ENCODE measurements at places on chromosomes 12 and 14.

DNA sequence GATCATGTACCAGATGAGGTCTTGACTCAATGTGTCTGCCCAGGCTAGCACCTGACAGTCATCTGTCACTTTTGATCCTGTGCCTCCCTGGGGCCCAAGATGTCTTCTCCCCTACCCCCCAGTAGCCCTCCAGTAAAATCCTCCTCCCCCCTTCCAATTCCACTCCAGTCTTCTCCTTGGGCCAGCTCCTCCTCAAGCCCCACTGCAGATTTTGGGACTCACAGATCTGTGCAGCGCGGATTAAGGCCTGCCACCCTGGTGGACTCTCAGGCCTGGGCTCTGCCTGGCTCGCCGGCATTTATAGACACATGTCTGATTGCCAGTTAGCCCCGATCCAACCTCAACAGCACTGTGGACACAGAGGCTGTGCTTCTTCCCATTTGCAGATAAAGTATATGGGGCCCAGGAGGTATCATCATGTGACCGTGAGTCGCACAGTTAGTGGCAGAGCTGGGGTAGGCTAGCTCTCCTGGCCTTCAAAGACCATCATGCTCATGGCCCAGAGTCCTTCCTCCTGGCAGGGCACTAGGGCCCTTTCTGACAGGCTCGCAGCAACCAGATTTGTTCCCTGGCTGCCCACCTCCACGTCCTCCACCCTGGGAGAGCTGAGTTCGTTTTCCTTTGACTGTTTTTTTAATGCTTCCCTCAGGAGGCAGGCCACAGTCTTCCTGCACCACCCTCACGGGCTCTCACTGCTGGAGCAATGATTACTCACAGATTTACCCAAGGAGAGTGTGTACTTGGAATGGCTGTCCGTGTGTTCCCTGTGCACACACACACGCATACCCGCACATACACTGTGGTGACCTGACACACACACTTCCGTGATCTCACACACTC is 98.3 kb upstream of the DIO3 start:
- DNase-seq, result peak; percentile 16

GRCh38 chr12:51817027-51817953 is 31.2 kb downstream of the FIGNL2 start:
- no peak for DNase-seq

- DNase-seq, result no peak
These were observed 89.0 kb upstream of the BCL11B start for GRCh38 chr14:99360774-99361595.

DNA sequence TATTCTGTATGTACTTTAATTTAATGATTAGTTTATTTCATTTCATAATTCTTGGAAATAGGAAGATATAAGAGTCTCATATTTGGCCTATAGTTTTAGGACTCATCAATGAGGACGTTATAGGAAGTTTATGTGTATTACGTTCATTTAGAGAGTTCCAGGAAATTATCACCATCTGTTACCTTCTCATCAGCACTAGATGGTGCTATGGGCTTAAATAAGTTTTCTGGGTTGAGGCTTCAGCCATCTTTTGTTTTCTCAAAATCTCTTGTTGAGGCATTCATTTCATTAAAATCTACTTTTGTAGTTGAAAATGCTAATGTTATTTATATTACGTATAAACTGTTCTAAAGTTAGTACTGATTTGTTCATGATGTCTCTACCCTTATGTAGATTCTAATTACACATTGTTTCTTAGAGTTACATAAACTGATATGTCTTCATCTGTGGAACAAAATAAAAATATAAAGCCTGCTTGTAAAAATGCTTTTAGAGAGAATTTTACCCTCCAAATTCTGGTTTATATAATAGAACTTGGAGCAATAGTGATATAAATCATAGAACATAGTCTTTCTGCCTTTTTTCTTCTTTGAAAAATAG is 89.2 kb downstream of the CFAP54 start:
- DNase-seq, result peak; percentile 77

DNA sequence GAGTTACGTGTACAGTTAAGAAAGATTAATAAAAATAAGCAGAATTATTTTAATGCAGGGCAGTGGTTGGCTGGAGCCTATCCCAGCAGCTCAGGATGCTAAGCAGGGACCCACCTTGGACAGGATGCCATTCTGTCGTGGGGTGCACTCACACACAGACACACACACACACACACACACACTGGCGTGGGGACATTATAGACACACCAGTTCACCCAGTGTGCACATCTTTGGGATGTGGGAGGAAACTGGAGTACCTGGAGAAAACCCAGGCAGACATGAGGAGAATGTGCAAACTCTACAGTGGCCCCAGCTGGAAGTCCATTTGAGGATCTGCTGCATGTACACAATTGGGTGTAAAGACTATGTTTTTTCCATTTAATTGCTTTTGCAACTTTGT is 12.8 kb upstream of the IFI27L2 start:
- no peak for DNase-seq

GRCh38 chr12:71447691-71448132 is 8.1 kb downstream of the LGR5 start:
- DNase-seq, result no peak

DNA sequence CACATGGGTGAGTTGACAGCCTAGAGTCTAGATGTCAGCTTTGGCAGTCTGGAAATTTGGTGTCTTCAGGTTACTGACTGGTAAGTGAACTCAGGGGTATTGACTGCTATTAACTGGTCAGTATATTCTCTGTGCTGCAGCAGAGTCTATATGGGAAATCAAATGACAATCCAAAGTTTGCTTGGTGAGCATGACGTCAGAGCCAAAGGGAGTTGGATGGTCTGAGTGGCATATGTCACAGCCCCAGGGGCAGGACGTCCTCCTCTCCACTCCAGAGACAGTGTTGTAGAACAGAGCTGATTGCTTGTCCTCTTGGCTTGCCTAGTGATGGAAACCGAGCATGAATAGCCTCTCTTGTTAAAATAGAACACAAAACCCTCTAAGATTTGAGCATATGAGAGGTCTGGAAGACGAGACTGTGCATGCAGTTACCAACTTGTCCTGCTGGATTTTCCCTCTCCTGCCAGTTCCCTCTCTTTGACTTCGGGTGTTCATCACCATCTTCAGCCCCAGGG is 3.3 kb upstream of the TBC1D30 start:
- DNase-seq, result no peak

- peak; percentile 16 for DNase-seq
These were observed 1.6 kb downstream of the RFX4 start for GRCh38 chr12:106584104-106585064.

- peak; percentile 78 for DNase-seq
These were observed 767 bp upstream of the TCP11L2 start for GRCh38 chr12:106301611-106302321.

- DNase-seq, result no peak
These were observed 452.4 kb upstream of the SEL1L start for GRCh38 chr14:81986005-81986404.

- DNase-seq, result no peak
These were observed 258.6 kb downstream of the ZFP36L1 start for GRCh38 chr14:68534276-68534675.

- no peak for DNase-seq
These were observed 98.1 kb downstream of the NCOR2 start for GRCh38 chr12:124469193-124469888.

DNA sequence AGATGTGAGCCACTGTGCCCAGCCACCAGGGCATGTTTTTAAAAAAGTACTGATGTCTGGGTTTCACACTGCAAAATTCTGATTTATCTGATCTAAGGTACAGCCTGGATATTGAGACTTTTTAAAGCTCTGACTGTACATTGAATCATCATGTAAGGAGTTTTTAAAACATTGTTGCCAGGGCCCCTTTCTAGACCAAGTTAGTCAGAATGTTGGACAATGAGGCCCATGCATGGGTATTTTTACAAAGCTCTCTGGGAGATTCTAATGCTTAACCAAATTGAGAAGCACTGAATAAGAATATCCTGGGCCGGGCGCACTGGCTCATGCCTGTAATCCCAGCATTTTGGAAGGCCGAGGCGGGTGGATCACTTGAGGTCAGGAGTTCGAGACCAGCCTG is 16.7 kb downstream of the TMEM19 start:
- DNase-seq, result no peak

- no peak for DNase-seq
These were observed 81.0 kb downstream of the ADGRD1 start for GRCh38 chr12:131034631-131035244.

DNA sequence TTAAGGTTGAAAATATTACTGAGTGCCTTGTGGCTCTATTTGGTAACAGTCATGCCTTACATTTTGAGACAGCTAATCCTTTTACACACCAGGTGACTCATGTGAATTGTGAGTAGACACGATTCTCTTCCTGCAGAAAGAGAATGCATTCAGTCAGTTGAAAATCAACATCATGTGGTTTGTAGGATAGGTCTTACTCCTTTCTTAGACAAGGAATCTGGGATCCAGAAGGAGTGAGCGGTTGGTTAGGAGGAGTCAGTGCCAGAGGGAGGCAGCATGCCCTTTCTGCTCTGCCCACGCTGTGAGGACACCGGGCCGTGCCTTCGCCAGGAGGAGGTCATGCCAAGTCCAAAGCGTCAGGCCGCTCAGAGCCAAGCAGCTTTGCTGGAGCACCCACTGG is 47.6 kb downstream of the TRAF3 start:
- peak; percentile 49 for DNase-seq

GRCh38 chr12:47941871-47942613 is 21.4 kb upstream of the TMEM106C start:
- peak; percentile 11 for DNase-seq

DNA sequence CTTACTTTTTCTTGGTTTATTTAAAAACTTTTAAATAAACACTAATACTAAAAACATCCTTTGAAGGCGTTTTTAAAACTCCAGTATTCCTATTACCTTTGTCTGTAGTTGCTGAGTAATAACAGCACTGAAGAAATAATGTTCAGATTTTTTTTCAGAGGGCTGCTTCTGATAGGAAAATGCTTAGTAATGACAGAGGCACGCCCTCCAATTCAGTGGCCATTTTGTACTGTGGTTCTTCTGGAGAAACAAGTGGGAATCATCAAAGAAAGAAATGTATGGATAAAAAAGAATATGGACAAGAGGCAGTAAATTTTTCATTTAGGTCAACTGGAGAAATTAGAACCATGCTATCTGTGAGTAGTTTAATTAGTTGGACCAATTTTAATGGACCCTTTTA is 13.6 kb downstream of the VEZT start:
- DNase-seq, result peak; percentile 82

DNA sequence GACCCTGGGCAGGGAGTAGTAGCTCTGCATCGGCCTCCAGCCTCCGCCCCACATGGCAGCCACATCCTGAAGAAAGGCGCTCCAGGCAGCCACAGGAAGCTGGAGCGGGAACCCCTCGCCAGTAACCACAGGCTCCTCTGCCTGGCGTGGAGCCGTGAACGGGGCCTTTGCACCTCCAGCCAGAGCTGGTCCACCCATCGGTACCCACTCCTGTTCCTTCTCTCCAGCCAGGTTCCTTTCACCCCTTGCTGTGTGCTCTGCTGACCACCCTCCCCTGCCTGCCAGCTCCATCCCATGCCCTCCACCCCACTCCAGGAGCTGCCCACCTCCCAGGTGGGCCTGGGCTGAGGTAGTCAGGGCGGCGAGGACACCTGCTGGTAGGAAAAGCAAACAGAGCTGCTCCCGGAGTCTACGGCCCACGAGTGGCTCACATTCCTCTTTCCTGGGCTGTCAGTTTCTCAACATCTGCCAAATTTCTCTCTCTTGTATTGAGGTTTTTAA is 2.7 kb downstream of the TGFB3 start:
- DNase-seq, result peak; percentile 73

- DNase-seq, result peak; percentile 31
These were observed 23.1 kb downstream of the AEBP2 start for GRCh38 chr12:19462406-19462805.

DNA sequence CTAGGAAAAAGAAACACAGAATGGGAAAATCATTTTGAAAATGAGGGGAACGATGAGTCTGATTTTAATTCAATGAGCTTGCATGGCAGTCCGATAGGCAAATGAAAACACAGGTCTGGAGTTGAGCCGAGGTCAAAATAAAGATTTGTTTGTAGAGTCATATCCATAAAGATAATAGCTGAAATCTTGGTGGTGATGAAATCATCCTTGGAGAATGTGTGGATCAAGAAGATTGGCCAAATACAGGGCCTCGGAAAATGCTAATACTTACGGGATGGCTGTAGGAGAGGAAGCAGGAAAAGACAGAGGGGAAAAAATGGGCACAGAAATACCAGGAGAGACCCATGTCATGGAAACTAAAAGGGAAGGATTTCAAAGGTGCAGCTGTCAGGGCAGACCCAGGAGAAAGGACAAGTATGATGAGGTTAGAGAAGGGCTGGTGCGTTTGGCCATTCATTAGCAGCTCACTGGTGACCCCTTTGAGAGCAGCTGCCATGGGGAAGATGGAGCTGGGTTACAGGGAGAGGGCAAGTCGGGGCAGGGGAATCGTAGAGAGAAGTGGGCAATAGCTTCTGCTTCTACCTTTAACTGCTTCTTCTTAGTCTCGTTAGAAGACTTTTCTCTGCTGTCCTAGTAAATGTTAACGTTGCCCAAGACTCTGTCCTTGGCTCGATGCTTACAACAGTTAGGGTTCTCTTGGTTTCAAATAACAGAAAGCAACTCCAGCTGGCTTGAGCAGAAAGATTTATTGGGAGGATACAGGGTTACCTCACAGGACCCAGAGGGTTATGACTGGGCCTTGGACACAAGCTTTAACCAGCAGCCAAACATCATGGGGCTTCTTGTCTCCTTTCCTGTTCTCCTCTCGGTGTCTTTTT is 161.8 kb downstream of the EFCAB11 start:
- DNase-seq, result no peak

- DNase-seq, result no peak
These were observed 39.1 kb upstream of the DHRS7 start for GRCh38 chr14:60204104-60204842.

DNA sequence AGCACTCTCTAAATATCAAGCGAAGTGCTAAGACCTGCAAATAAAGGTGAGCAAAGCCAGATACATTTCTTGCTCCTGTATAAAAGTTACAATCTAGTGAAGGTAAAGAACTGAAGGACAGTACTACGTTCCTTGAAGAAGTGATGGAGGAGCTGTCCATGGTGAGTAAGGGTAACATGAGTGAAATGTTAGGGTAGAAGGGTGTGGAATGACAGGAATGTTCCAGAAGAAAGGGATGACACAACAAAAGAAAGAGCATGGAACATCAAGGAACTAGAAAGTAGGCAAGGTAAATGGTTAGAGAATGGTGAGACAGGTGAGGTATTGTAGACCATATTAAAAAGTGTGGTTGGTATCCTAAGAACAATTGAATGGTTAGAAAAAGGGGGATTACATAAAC is 272.4 kb downstream of the ACSS3 start:
- peak; percentile 9 for DNase-seq

- DNase-seq, result no peak
These were observed 4.8 kb downstream of the HOXC5 start for GRCh38 chr12:54037360-54038283.

GRCh38 chr14:89293314-89293916 is 123.6 kb downstream of the FOXN3 start:
- DNase-seq, result no peak

DNA sequence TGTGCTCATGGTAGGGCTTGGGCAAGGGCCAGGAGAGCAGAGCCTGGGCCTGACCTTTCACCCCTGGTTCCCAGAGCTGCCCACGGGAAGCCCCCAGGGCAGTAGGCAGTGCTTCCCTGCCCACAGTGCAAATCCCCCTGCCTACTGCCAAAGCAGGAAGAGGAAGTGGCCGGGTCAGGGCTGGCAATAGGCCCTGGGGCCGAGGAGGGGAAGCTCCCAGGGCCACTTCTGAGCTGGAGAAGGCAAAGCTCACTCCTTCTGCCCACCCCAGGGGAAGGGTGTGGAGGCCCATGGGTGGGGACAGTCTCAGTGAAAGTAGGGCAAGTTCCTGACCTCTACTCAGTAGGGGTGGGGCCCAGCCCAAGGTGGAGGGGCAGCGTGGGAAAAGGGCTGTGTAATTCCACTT is 5.4 kb upstream of the NR4A1 start:
- DNase-seq, result no peak

- DNase-seq, result peak; percentile 26
These were observed 211.7 kb downstream of the DPF3 start for GRCh38 chr14:72682188-72682587.

GRCh38 chr12:43094886-43095575 is 457.0 kb downstream of the ADAMTS20 start:
- DNase-seq, result peak; percentile 20
